ENCODE measurements at places on chromosomes 6 and 20. TPM values are rescaled to one million over a fixed set of nuclear protein-coding genes. Genes with fewer than 3 reads are reported as not detected.

Gene TFB1M
- polyA plus RNA-seq = 6.3 TPM

Gene RPS6KA2
- polyA plus RNA-seq = 31.8 TPM

Gene EDN3
- polyA plus RNA-seq = 7.9 TPM

Gene KHDRBS2
- polyA plus RNA-seq = not detected

Gene TEAD3
- 4.7 TPM for polyA plus RNA-seq

Gene SF3B5
- polyA plus RNA-seq = 177 TPM

Gene ATAT1
- polyA plus RNA-seq = 2.5 TPM

All from adipose tissue (tissue), 3 donors.